Nasal cavity respiratory epithelium epithelial cell of viscerocranial mucosa (primary cell): ENCODE measurements at places on chromosomes 2 and 18. TPM values are rescaled to one million over a fixed set of nuclear protein-coding genes. Genes with fewer than 3 reads are reported as not detected.

FAM228A gene
- total RNA-seq = under 0.01 TPM in 1 of 2 replicates, not detected in the other

MROH2A gene
- not detected in 2 replicates for total RNA-seq

NXPH2 gene
- not detected in 2 replicates for total RNA-seq

MRPL30 gene
- 31.8 TPM in 2 replicates for total RNA-seq

HRH4 gene
- total RNA-seq = 0.21 and 0.34 TPM in 2 replicates

PSMD1 gene
- 76.9 and 109 TPM in 2 replicates for total RNA-seq

IL1B gene
- 176 and 257 TPM in 2 replicates for total RNA-seq

GRHL1 gene
- 32.5 and 85.2 TPM in 2 replicates for total RNA-seq

CTAGE1 gene
- total RNA-seq = under 0.01 TPM in 1 of 2 replicates, not detected in the other

NFATC1 gene
- total RNA-seq = 1.0 and 3.7 TPM in 2 replicates

DPP10 gene
- total RNA-seq = 0.07 TPM in 1 of 2 replicates, not detected in the other

COL6A3 gene
- total RNA-seq = under 0.01 and 0.43 TPM in 2 replicates

MRO gene
- not detected in 2 replicates for total RNA-seq

MGAT5 gene
- total RNA-seq = 75.5 and 77.9 TPM in 2 replicates

ABHD1 gene
- total RNA-seq = not detected in 2 replicates

YES1 gene
- total RNA-seq = 162 and 241 TPM in 2 replicates
